ENCODE measurements at places on chromosomes 7 and 10.

DNA sequence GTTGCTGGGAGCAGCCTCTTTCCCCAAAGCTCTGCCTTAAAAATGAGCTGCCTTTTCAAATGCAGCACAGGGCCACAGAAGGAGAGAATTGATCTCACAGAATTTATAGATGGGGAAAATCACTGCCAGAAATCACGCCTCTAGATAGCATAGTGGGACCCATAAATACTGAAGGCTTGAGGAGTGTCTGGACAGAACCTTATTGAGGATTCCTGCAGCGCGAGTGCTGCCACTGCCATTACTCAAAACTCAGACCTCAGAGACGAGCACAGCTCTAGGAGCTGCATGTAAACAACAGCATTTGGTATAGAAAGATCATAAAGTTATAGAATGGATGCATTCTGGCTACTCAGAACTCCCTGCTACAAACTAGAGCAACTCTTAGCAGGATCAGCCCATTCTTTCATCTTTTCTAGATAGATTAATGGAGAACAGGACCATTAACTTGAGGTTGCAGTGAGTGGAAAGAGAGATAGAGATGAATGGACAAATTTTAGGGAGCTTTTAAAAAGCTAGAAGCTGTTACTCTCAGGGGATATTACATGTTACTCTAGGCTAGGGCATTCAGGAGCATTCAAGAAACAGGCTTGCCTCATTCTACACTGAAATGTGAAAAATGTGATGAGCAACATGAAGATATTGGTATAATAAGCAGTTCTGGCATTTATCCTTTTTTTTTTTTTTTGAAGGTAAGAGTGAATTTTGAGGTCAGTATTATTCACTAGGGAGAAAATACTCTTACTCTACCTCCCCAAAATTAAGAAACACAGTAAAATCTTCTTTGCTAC is 267.2 kb upstream of the SLC26A5 start:
- DNase-seq = no peak

DNA sequence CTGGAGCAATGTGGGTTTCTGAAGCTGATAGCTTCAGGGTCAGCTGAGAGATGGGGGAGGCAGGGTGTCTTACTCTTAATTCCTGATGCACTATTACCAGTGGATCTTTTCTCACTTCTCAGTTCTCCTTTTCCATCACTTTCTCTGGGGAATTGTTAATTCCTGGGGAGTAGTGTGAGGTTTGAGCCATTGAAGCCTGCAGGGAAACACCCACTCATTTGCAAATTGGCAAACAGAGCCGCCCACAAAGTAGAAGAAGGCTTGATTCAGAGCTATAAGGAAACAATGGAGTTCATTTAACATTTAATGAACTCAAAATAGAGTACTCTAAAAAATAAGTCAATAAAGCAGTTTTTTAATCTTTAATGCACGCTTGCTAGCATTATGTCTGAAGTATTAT is 4.3 kb upstream of the TECTB start:
- DNase-seq = no peak

GRCh38 chr10:116970050-116970449 is 34.9 kb downstream of the SHTN1 start:
- DNase-seq = no peak

DNA sequence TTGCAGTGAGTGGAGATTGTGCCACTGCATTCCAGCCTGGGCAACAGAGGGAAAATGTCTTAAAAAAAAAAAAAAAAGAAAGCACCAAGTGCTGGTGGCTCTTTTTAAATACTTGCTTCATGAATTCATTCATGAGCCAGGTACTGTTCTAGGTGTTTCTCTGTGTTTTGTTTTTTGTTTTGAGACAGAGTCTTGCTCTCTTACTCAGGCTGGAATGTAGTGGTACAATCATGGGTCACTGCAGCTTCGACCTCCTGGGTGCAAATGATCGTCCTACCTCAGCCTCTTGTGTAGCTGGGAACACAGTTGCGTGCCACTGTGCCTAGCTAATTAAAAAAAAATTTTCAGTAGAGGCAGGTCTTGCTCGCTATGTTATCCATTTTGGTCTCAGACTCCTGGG is 5.3 kb downstream of the STOX1 start:
- DNase-seq = no peak

DNA sequence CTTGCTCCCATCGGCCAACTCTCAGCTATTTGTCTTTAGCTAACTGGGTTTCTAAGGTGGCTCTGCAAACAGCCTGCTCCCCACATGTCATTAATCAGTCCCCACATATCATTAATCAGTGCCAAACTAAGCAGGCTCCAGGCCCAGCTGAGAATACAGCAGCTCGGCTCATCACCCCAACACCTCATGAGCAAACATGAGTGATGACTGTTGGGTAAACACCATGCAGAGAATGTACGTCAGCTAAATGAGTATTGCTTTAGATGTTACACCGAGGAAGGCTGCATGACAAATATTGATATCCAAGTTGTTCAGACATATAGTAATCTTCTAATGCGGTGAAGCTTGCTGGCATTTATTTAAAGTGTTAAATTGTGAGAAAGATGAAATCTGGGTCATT is 187.5 kb upstream of the AOAH start:
- no peak for DNase-seq

DNA sequence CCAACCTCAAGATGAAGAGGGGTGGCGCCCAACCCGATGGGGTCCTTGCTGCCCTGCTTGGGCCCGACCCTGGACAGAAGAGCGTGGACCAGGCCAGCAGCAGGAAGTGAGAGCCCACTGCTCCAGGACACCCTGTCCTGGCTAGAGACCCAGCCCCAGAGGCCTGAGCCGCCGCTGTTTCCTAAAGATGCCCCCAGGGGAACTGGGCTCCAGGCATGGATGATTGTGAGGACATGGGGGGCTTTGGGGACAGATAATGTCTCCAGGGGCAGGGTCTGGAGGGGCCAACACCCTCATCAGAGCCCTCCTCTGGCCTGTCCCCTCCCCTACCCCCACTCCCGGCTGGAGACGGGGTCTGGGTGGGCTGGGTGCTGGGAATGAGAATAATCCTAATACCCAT is 71.7 kb downstream of the MYL10 start:
- no peak for DNase-seq

DNA sequence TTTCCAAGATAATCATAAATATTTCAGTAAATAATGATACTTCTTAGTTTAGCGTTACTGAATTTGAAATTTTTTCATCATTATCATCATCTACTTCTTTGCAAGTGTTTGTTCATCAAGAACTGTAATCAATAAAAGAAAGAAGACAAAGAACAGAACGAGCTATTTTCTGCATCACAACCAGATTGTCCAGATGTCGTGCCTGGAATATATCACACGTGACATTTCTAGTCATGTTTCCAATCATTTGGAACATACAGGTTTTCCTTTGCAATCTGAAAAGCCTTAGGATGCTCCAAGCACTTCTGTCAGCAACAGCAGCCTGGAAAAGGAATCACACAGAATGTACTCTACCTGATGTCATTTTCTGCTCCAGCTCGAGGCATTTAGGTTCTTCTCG is 107.4 kb downstream of the FAM107B start:
- DNase-seq = no peak

GRCh38 chr7:27992097-27992496 is 188.5 kb downstream of the JAZF1 start:
- no peak for DNase-seq

GRCh38 chr7:756928-757560 is 30.0 kb upstream of the PRKAR1B start:
- DNase-seq = no peak

- DNase-seq = no peak
These were observed 255.5 kb upstream of the CXCL12 start for GRCh38 chr10:44640429-44640828.

GRCh38 chr10:99450624-99451498 is 20.4 kb upstream of the GOT1 start:
- no peak for DNase-seq

GRCh38 chr10:69703256-69703655 is 73.2 kb downstream of the FAM241B start:
- no peak for DNase-seq

- no peak for DNase-seq
These were observed 110.9 kb downstream of the SGMS1 start for GRCh38 chr10:50512743-50513416.

GRCh38 chr7:32066441-32066840 is 3.8 kb downstream of the PDE1C start:
- no peak for DNase-seq

DNA sequence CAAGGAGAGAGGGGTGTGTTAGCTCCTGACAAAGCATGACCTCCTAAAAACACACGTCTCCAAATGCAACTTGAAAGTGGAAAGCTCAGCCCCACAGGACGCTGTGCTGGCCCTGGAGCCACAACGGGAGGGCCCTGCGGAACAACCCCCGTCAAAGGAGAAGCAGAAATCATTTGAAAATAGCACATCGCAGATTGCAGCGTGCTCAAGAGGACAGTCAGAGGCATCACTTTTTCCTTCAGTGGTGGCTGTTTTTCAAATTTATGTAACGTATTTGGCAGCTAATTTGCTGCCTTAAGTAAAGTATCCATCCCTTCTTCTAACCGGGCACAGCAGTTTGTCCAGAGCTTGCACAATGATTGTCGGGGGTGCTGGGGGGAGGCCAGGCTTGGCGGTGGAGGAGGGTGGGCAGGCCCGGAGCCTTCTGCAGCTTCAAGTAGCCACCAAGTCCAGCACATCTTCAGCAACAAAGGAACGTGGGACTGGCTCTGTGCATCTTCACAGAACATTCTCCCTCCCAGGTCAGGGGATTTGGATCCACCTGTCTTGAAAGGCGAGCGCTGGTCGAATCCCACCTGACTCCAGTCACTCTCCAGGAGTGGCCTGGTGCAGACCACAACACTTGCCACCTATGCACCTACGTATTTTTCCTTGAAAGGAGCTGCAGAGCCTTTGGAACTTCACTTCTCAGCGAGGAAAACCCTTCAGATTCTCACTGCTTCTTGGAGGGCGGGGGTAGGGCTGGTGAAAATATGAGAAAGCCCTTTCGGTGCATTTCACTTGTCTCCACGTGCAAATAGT is 346.3 kb downstream of the DNAJB6 start:
- no peak for DNase-seq

DNA sequence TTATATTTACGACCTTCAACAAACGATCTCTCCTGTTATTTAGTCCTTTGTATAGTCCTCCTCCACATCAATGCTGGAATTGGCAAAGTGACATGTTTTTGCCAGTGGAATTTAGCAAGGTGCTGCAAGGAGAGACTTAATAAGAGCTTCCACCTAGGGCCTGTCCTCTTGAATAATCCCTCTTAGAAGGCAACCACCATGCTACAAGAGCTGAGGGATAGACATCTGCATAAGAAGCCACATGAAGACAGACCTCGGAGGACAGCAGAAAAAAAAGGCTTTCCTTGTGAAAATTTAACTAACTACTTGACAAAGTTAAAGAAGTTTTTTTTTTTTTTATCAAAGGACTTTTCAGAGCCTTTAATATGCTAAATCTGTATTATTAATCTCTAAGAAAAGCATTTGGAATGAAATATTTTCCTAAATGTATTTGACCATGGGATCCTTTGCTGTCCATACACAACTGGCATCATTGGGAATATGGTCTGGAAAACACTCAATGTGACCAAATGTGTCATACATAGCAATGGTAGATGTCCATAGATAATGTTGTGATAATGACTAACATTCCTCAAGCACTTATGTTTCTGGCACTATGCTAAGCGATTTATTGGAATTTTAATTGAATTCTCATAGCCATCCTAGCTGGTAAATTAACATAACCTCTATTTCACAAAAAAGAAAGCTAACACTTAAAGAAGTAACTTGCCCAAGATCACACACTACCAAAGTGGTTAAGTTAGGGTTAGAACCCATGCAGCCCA is 13.2 kb downstream of the HYCC1 start:
- DNase-seq = no peak

DNA sequence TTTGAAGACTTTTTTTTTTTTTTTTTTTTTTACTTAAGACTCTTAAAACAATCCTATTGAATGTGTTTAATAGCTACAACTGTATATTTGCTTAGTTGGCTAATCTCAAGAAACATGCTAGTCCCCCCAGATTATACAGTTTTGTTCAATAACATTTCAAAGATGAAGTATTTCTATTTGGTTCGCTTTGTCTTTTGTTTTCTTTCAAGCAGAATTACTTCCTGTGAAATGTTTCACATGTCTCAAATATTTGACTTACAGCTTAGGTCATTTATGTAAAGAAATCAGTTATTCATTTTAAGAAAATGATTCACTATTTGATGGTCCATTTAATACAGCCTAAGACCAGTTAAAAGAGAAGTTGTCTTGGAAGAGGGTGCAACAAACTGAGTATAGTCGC is 12.8 kb upstream of the LAMB1 start:
- DNase-seq = no peak

- DNase-seq = no peak
These were observed 23.3 kb downstream of the SEM1 start for GRCh38 chr7:96686305-96686704.

DNA sequence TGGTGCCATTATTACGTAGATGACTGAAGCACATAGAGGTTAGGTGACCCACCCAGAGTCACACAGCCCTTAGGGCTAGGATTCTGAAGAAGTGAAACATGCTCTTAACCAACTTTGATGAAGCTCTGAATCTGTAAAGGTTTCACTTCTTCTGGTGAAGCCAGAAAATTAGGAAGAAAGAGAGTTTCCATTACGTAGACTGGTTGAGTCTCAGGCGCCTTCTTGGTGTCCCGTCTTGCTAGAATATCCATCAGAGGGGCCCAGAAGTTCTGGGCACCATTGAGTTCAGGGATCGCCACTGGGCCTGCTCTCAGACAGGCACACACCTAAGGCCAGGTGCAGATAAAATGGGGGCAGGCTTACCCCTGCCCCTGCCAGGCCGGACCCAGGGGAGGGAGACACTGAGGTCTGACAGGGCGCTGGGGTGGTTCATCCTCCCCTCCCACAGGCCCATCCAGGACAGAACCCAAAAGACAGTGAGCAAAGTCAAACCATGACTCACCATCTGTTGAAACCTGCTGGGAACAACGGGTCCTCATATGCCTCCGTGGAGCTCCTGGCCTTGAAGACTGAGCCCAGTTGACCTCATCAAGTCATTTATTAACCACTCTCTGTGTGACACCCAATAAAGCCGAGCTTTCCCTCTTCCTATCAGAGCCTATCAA is 33.2 kb downstream of the DRGX start:
- DNase-seq = no peak

DNA sequence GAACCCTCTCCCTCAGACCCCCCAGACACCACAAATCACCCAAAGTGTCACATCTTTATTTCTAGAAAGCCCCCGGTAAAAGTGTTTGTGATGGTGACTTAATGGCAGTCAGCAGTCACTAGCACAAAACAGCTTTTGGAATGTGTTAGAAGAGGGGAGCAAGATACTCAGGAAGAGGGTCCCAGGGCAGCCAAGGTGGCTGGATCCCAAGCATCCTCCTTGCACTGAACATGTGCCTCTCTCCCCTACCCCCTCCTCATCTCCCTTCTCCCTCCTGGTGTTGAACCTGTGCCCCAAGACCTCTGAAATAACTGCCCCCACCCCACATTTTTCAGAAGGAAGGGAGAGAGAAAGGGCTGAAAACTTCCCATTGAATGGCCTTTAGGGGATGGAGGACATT is 37.8 kb upstream of the MXI1 start:
- no peak for DNase-seq
